ENCODE measurements at places on chromosomes 3 and 15.

DNA sequence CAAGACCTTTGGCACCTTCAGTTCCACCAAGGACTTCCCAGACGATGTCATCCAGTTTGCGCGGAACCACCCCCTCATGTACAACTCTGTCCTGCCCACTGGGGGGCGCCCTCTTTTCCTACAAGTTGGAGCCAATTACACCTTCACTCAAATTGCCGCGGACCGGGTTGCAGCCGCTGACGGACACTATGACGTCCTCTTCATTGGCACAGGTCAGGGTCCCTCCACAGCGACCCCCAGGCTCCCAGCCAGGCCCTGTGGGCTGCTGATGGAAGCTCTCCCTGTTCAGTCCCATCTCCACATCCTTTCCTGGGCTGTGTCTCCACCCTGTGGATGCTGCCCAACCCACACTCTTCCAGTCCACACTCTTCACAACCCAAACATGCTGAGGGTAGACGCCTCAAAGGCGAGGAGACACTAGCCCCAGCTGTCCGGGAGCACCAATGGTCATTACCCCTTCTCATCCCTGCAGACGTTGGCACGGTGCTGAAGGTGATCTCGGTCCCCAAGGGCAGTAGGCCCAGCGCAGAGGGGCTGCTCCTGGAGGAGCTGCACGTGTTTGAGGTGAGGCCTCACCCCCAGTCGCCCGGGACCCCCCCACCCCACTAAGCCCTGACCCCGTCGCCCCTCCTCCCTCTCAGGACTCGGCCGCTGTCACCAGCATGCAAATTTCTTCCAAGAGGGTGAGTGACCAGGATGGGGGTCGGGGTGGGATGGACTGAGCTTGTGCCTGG is 4.3 kb upstream of the LSMEM2 start:
- DNase-seq, result peak; percentile 55

- DNase-seq, result no peak
Observed at GRCh38 chr3:71587958-71588357, 4.4 kb upstream of the FOXP1 start.

GRCh38 chr3:159458982-159459381 is 529.7 kb upstream of the IL12A start:
- no peak for DNase-seq

GRCh38 chr3:177284383-177284881 is 87.2 kb upstream of the TBL1XR1 start:
- DNase-seq, result no peak

DNA sequence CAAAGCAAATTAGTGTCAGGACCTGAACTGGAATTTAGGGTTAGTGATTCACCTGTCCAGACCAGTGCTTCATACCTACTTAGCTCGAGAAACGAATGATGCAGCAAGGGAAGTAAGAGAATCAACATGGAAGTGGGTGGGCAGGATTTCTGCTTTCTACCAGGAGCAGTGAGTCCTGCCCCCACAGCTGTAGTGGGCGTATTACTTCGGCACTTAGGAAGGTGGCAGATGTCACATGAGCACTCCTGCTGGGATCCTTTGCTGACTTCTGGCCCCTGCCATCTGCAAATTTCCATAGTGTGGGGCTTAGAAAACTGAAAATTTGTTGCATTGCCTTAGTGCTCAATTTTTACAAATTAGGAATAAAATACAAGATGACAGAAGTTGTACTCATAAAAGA is 31.2 kb downstream of the RYR3 start:
- DNase-seq, result no peak

DNA sequence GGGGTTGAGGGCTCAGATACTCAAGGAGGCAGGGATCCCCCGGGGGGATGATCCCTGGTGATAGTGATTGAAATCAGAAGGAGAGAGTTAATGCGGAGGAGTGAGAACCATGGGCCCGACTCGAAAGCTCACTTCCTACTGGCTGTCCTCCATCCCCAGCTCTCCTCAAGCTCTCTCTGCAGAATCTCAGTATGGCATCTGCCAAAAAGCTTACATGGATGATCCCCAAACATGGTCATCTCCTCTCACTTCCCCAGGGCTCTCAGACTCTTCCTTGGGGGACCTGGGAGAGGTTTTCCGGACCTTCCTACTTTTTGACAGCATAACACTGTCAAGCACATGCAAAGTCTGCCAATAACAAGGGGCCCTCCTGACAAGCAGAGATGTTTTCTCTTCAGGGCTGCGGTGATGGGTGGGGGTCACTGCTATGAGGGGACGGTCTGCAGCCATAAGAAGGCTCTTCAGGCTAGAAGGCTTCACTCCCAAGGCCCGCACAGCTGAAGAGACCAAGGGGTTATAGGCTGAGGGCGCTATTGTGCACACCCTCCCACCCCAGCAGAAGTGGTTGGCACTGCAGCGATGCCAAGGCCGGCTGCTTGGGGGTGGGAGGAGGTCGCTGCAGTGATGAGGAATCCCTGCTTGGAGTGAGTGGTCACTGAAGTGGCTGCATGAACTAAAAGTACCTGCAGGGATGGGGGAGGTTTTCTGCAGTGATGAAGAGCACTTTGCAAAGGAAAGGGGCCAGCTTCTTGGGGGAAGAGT is 828 bp upstream of the VWA5B2 start:
- DNase-seq, result no peak

GRCh38 chr3:98361289-98361688 is 7.6 kb downstream of the OR5K4 start:
- no peak for DNase-seq

- DNase-seq, result no peak
Observed at GRCh38 chr3:130428871-130429712, 83.6 kb downstream of the COL6A5 start.

DNA sequence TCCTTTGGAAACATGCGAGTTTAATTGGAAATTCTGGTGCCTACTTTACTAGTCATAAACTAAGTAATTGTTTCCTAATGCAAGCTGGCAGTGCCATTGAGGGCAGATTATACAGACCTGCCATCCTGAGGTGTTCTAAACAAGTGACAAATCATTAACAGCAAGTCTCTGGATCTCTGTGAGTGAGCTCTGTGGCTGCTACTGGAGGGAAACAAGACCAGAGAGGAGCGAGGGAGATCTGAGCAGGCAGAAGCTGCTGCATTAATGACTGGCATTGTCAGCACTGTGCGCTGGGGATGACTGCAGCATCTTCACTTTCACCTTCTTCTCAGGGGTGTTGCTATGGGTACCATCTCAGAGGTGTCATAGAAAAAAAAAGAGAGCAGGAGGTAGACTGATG is 308.4 kb upstream of the DPH6 start:
- no peak for DNase-seq

GRCh38 chr15:78073046-78073787 is 4.3 kb downstream of the TBC1D2B start:
- DNase-seq, result no peak

- no peak for DNase-seq
Observed at GRCh38 chr3:42894698-42895579, 11.0 kb upstream of the ZNF662 start.

DNA sequence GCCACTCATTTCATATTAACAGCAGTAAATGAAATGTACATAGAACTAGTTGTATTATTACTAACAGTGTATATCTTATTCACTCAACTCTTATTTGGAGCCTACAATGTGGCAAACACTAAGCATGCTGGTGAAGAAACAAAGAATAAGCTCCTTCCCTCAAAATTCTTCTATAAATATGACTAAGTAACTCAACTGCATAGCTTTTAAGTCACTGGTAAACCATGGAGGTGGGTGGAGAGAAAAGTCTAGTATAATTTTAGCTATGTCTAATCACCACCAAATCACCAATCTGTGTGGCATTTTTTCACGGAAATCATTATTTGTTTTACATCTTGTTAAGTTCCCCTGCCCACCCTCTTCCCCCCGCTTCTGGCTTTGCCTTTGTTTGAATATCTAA is 17.5 kb downstream of the COPS2 start:
- no peak for DNase-seq

DNA sequence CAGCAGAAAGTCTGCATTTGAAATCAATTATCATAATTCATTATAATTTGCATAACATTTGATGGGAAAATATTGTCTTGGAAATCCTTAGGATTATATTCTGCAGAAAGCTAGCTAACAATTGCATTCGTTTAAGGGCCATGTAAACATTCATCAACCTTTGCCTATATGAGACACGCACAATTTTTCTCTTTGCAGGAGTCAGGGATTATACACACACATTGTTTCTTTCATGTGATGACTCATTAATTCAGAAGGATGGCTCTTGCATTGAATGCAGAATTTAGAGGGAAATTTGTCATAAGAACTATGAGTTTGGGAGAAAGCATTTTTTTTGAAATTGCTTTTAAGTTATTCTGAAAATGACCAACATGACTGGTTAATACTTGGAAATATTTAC is 844.7 kb downstream of the DIPK2A start:
- no peak for DNase-seq

GRCh38 chr3:124694486-124694885 is 35.8 kb upstream of the UMPS start:
- DNase-seq, result no peak

DNA sequence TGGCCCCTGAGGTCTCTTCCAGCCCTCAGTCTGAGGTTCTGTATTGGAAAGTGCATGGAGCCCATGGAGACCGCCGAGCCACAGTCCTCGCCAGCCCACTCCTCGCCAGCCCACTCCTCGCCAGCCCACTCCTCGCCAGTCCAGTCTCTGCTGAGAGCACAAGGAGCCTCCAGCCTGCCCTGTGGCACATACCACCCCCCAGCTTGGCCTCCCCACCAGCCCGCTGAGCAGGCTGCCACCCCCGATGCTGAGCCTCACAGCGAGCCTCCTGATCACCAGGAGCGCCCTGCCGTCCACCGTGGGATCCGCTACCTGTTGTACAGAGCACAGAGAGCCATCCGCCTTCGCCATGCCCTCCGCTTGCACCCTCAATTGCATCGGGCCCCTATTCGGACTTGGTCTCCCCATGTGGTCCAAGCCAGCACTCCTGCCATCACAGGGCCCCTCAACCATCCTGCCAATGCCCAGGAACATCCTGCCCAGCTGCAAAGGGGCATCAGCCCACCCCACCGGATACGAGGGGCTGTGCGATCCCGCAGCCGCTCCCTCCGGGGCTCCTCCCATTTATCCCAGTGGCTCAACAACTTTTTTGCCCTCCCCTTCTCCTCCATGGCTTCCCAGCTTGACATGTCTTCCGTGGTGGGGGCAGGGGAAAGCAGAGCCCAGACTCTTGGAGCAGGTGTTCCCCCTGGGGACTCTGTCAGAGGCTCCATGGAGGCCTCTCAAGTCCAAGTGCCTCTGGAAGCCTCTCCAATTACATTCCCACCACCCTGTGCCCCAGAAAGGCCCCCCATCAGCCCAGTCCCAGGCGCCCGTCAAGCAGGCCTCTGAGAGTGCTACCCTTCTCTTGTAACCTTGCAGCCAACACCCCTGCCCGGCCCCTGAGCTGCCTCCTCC is 40.9 kb downstream of the PML start:
- DNase-seq, result no peak

- no peak for DNase-seq
Observed at GRCh38 chr3:4865714-4866113, 113.5 kb upstream of the BHLHE40 start.

DNA sequence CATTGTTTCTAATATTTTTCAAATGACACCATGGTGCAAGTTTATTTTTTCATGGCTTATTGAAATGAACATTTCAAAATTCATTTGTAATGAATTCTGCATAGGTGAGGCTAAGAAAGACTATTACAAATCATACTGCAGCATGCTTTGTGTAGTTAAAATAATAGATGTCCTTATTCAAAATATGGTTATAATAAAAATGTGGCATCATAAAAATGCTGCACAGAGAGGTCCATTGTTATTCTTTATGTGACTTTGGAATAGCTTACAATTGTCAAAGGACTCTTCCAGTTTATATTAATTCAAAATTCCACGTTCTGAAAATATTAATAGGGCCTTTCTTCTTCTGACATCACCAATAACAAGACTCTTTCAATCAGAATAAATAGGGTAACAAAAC is 222.7 kb downstream of the GAP43 start:
- no peak for DNase-seq

DNA sequence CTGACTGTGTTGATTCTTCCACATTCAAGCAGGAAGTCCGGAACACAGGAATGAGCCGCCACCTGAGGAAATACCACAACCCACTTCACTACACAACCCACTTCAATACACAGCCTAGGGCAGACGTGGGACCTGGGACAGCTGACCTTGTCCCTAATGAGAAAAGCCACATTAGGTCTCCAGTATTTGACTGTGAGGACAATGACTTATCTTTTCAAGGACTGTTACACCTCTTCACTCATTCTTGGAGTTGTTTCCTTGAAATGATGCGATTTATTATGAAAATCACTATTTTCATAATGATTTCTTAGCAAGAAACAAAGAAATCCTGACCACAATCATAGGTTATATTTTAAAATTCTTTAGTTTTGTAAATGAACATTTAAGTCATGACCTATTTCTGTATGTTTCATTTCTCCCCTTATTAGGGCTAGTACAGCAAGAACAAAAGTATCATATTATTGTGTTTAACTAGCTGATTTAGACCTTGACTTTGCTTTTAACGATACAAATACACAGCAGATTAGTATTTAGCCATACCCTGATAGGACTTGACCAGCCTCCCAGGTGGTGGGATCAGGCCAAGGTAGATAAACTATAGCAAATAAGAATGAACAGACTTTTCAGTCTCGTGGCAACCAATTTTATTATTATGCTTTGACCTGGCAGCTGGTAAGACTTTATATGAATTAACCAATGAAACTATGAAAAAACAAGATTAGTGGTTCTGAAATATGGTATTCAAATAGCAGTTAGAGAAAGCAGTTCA is 6.0 kb downstream of the RAB27A start:
- no peak for DNase-seq

DNA sequence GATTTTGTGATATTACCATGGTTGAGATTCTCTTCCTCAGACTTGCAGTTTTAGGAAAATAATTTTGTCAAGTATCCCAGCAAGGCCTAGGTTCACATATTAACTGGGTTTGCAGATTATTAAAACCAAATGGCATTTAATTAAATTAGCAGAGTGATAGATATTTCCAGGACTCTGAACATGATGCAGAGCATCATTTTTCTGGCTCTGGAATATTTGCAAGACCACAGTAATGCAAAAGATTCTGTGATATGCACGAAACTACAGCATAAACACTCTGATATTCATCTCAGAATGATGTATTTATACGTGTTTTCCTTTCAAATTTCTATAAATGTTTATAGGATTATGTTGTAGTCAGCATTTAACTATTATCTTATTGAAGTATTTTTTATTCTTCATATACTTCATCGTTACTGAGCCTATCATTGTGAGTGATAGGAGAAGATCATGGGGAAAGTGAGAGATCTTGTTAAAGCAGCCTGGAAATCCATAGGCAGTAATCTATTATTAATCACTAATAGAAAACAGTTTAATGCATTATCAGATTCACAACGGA is 1245.6 kb downstream of the OTOL1 start:
- no peak for DNase-seq

- DNase-seq, result no peak
Observed at GRCh38 chr3:33718595-33718907, 497 bp upstream of the CLASP2 start.

- no peak for DNase-seq
Observed at GRCh38 chr3:53804697-53805462, 41.3 kb downstream of the CHDH start.

DNA sequence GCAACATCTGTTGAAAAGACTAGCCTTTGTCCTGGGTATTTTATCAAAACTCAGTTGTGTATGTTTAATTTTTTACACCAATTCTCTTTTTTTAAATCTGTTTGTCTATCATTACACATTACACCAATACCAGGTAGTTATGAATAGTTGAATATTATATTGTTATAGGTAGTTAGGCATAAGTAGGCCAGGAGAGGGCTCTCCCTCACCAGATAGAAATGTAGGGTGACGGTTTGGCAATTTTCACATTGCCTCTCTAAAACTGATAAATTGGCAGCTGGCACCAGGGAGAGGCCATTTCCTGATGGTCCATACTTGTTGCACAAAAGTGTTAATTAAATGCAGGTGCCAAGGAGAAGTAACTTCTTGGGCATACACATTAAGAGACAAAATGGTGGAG is 483.1 kb upstream of the EPHA6 start:
- DNase-seq, result no peak
